ENCODE measurements at places on chromosomes 7 and 10.

- peak; percentile 67 for DNase-seq
Observed at GRCh38 chr7:11341285-11341944, 367.7 kb downstream of the PHF14 start.

GRCh38 chr10:5070648-5071410, 23.4 kb upstream of the AKR1C3 start:
- DNase-seq = no peak

- DNase-seq = no peak
Observed at GRCh38 chr10:26440088-26440470, 1.9 kb downstream of the APBB1IP start.

DNA sequence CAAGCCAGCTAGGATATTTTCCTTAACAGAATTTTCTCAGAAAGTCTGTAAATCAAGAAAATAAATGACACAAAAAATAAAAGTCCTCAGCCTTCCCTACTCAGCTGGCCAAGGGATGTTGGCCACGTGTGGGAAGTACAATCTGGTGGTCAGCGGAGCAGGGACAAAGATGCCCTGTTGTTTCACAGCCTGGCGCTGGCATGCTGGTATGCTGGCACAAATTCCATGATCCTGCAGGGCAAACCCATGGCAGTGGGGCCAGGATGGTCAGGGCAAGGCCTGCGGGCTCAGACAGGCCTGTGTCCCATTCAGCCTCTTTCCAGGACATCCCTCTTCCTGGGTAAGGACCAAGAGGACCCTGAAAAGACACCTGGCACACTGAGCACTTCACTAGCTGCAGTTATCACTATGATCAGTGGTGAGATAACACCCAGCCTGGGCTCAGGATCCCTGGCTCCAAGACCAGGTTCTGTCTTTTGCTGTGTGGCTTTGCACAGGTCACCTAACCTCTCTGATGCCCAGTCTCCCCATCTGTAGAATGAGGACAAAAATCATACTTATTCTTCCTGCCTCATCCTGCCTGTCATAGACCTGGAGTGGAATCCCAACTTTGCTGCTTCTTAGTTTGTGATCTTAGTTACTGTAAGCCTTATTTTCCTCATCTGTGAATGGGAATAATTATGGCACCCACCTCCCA, 10.8 kb upstream of the HSPA12A start:
- DNase-seq = no peak

- no peak for DNase-seq
Observed at GRCh38 chr10:88281592-88282347, 301.3 kb downstream of the RNLS start.

GRCh38 chr7:38819463-38819862, 89.5 kb downstream of the VPS41 start:
- no peak for DNase-seq

DNA sequence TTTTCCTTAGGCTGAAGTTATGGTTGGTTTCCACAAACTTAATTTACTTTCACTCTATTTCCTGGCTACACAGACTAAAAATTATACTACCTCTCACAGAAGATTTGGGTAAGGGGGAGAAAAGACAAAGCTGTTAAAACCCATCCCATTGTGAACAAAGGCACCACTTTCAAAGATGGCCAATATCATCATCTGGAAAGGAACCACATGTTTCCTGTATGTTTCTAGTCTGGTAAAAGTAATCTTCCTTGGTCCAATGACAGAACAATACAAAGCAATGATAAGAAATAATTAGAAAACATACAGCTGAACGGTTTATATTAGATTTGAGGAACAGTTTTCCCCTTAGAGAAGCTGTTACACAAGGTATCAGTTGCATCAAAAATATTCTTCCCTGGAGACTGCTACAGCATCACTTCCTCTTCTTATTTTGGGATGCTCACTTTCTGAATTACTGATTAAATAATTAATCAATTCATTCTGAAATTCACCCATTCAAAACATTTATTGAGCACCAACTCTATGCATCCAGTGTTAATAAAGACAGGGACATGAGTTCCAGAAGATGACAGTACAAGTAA, 8.5 kb upstream of the SFR1 start:
- DNase-seq = no peak

GRCh38 chr7:68249611-68250010, 1253.0 kb downstream of the TYW1 start:
- no peak for DNase-seq

DNA sequence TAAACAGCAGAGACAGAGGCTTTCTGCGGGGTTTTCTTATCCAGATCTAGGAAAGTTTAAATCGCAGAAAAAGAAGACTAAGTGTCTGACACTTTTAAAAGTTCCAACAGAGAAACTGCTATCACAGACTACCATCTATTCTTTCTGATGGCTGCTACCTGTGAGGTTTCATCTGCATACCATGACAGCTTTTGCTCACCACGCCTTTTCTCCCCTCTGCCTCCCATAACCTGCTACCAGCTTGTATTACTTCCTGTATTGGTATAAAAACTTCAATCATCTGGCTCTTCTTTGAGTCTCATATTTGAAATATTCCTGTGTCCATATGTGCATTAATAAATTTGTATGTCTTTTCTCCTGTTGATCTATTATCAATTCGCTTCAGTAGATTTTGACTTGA, 34.1 kb upstream of the RTKN2 start:
- DNase-seq = no peak

GRCh38 chr10:63920926-63921325, 399.7 kb downstream of the REEP3 start:
- no peak for DNase-seq

- peak; percentile 36 for DNase-seq
Observed at GRCh38 chr7:8637322-8637721, 203.9 kb downstream of the NXPH1 start.

DNA sequence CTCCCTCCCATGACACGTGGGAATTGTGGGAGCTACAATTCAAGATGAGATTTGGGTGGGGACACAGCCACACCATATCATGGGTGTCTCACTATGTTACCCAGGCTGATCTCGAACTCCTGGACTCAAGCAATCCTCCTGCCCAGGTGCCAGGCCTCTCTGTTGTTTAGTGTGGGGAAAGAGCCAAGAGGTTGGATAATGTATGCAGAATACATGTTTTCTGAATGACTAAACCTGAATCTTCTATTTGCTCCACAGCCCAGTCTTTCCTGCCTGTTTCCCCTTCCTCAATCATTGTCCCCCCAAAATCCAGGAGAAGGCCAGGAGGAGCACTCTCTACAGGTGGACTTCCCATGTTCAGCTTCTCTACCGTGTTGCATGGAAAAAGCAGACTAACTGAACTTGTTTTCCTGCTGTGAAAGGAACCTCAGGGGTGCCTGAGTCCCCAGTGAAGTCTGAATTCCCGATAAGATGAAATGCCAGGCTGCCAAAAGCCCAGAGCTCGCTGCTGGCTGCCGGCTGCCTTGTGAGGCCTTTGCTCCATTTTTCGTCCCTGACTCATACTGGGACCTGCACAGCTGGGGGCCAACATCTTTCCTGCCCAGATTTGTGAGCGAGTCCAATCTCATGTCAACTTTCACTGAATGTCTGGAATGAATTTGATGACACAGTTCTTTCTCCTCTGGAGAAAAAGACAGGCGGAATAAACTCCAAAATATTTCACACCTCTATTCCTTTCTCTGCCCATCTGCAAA, 588.0 kb downstream of the CALN1 start:
- no peak for DNase-seq

DNA sequence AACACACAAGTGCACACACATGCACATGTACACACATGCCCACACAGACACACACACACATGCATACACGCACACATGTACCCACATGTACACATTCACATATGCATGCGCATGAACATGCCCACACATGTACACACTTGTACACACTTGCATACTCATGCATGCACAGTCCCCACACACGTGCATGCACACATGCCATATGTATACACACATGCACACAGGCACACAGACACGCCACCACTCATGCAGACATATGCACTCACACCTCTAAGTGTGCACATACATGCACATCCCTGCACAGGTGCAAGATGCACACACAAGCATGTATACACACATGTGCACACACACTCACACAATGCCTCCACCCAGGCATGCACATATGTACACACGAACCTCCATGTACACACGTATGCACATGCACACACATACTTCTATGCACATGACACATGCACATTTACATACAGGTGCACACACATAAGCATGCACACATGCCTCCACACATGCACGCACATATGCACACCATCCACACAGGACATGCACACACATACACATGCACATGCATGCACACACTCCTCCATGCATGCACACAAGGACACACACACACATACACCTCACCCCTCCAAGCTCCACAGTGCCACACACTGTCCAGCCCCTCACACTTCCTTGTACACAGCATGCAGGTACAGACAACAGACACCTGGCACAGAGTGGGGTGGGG, 45.8 kb downstream of the YKT6 start:
- DNase-seq = no peak

- no peak for DNase-seq
Observed at GRCh38 chr7:45162311-45162845, 4.8 kb downstream of the RAMP3 start.

DNA sequence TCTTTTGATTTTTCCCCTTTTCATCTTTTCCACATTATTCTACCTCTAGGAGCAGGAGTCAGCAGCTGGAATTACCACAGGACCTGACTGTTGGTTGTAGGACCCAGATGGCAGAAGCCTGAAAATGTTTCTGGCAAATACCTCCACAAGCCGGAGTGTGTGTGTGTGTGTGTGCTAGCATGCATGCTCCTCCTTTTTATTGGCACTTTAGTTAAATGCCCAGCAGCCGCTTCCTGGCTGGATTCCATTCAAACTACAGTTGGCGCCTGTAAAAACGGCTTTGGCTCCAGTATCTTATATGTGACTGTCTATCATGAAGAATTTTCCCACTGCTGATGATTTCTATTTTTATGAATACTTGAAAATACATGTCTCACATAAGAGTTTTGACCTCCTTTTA, 319.7 kb upstream of the SP4 start:
- DNase-seq = peak; percentile 89

DNA sequence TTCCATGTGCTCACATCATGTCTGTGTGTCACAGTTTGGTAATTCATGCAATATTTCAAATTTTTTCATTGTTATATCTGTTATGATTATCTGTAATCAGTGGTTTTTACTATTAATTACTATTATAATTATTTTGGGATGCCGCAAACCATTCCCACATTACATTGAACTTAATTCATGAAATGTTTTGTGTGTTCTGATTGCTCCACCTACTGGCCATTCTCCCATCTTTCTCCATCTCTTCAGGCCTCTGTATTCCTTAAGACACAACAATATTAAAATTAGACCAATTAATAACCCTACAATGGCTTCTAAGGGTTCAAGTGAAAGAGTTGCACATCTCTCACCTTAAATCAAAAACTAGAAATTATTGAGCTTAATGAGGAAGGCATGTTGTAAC, 398.5 kb downstream of the PCDH15 start:
- no peak for DNase-seq

DNA sequence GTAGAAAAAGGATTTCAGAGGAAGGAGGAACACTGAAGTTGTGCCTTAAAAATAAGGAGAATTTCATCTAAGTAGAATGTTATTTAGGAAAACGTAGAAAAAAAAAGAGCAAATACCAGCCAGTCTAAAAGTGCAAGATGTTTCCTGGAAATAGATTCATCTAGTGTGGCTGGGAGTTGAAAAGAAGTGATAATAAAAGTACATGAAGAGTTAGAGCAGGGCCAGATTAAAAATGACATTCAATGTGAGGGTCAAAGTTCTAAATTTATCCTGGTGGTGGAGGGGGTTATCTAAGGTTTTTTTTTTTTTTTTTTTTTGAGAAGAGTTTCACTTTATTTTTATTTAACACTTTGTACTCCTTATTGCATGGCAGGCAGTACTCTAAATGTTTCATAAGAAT, 289.3 kb downstream of the MDFIC start:
- DNase-seq = no peak

Measured in NCI-H1105 (cell line).